ENCODE measurements at places on chromosomes 5 and 9. TPM values are rescaled to one million over a fixed set of nuclear protein-coding genes. Genes with fewer than 3 reads are reported as not detected.

DNA sequence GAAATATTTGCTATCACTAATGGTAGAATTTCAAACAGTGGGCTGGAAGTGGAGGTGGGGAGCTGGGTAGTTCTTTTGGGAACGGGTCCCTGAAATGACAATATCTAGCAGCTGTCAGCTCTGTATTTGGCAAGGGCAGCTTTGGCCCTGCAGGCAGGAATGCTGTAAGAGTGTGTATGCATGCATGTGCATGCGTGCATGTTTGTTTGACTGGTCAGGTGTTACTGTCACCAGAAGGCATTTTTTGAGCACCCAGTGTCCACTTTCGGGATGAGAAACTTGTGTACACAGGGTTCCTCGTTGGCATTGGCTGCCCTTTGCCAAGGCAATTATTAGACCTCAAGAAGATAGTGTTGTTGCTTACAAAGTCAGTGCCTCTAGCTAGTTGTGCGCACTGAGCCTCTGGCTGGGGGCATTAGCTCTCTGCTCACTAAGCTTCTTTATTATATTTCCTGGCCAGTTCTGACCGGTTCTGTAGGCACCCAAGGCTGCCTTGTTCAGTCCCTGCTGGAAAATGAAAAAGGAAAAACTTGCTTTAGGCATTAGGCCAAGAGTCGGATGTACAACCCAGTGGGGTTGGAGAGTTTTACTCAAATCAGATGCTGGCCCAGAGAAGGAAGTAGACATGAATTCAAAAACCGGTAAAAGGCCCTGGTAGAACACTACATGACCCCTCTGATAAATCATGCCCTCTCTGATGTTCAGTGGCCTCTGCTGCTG is 2.0 kb downstream of the CYFIP2 start:
- no peak for DNase-seq

- DNase-seq, result no peak
Measured at GRCh38 chr9:14325147-14325546, 11.2 kb upstream of the NFIB start.

GRCh38 chr9:98809311-98810101 is 2.0 kb downstream of the GALNT12 start:
- DNase-seq, result no peak

DNA sequence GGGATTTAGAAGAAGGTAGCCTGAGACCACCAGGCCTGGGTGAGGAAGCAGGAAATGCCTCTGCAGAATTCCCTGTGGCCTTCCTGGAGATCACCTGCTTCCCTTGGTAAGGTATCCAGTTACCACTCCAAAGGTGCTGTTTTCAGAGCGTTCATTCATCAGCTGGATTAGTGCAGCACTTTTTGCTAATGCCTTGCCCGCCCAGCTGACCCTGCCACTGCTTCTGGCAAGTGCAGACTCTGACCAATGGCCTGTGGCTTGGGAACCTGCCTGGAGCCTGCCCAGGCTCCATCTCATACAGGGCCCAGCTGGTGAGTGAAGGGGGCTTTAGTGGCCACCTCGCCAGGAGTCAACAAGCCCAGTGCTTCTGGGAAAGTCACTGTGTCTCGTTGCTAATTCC is 48.6 kb downstream of the FOXI1 start:
- no peak for DNase-seq

- DNase-seq, result no peak
Measured at GRCh38 chr9:72826996-72827949, 125.6 kb downstream of the ALDH1A1 start.

DNA sequence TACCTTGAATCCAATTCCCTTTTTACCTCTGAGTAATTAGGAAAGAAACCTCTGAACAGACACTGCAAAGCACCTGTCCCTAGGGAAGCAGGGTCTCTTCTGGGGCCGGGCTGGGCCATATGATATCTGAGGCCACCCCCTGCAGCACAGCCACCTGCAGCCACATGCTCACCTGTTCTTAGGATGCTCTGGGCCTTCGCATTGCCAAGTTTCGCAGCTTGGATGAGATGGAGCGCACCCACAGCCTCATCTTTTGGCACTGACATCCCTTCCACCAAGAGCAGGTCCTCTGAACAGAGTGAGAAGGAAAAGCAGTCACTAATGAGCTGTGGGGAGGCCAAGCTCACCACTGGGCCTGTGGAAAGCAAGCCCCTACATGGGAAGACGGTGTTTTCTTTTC is 27.3 kb downstream of the CLTA start:
- no peak for DNase-seq

DNA sequence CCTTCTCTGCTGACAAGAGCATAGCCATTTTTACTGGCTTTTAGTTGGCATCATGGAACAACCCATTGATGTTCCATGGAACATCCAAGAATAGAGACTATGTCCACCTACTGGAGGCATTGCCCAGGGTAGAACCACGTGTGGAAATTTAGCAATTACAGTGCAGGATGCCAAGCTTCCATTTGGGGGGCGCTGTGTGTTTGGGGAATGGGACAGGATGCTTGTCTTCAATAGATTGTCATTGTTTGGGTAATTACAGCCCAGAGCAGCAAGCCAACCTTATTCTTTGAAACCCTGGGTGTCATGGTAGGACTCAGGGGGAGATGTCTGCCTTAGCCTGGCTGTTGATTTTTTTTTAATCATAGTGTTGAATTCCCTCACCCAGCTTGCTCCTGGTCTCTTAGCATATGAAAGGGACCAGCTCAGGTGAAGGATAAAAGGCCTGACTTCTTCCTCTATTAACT is 171.1 kb downstream of the DOCK2 start:
- DNase-seq, result no peak

DNA sequence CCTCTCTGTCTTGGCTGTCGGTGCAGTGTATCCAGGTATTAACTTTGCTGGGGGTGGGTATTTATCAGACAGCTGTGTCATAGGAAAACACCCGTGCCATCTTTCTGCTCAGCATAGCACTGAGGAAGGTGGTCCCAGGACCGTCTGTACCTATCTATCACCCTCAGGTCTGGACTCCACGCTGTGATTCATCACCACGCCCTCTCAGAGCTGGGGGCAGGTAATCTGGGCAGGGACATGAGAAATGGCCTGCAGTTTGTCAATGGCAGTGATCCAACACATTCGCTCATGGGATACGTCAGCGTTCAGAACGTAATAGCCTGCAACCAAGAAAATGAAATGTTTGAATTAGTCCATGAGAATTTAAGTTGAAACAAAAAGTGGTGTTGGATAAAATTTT is 151.6 kb upstream of the MAP1B start:
- DNase-seq, result no peak

GRCh38 chr9:113656771-113657670 is 193.5 kb downstream of the RGS3 start:
- DNase-seq, result peak; percentile 36

- DNase-seq, result no peak
Measured at GRCh38 chr5:72511774-72512592, 4.8 kb upstream of the ZNF366 start.

- DNase-seq, result no peak
Measured at GRCh38 chr5:40428126-40428525, 251.6 kb upstream of the PTGER4 start.

DNA sequence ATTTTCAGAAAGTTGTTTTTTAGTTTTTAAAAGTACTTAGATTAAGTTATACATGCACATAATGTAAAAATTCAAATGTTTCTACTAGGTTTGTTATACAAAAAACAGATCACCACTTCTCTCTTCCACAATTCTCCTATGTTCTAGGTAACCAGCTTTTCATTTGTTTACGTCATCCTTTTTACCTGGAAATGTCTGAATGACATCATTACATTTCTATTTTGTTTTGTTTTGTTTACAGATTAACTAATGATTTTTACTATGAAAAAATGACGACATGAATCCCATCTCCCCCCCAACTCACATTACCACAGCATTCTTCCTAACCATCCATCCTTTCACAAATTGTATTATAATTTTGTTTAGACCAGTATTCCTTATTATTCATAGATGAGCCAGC is 1709.2 kb downstream of the EFNA5 start:
- no peak for DNase-seq

DNA sequence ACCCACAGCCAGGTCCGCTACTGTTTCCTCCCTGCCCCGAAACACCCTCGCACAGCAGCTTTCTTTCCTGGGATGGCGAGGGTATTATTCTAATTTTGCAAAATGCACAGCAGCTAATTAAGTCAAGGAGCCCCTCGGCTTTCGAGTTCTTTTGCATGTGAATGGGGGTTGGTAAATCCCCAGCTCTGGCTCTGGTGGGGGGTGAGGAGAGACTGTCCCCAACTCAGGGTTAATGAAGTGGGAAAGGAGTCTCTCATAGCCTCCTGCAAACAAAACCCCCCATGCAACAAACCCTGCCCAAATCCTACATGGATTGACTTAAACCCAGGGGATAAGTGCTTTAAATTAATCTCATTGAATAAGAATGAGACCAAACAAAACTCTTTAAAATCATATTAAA is 8.8 kb downstream of the BARHL1 start:
- no peak for DNase-seq

DNA sequence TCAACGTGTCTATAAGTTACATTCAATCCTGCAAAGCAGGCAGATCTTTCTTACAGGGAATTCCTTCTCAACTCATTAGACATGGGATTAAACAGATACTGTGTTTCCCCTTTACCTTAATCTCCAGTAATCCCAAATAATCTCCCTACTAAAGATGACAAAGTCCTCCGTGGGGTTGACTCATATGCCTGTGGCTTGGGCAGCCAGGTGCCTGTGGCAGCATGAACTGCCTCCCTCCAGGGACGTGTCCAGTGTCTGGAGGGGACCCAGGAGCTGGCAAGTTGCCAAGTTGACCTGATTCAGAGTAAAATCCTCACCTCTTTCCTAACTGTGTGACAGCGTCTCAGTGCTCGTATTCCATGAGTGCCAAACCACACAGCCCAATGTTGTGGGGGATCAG is 94.6 kb upstream of the PTCH1 start:
- DNase-seq, result no peak

- peak; percentile 51 for DNase-seq
Measured at GRCh38 chr5:62354028-62354874, 48.2 kb downstream of the KIF2A start.

- peak; percentile 26 for DNase-seq
Measured at GRCh38 chr5:137344723-137345322, 154.3 kb downstream of the SPOCK1 start.

- DNase-seq, result no peak
Measured at GRCh38 chr5:103178167-103178566, 58.1 kb downstream of the PPIP5K2 start.

- no peak for DNase-seq
Measured at GRCh38 chr5:80955082-80955590, 5.0 kb upstream of the RASGRF2 start.

SLC1A1 gene
- total RNA-seq, result not detected

RIGI gene
- total RNA-seq, result 8.2 TPM

SLC34A1 gene
- not detected for total RNA-seq

MEIKIN gene
- not detected for total RNA-seq

PROB1 gene
- total RNA-seq, result 0.69 TPM

SHROOM1 gene
- total RNA-seq, result 8.9 TPM

FOXD4L5 gene
- total RNA-seq, result not detected

FOXD4L4 gene
- total RNA-seq, result 0.38 TPM

CMYA5 gene
- total RNA-seq, result 0.13 TPM

TERT gene
- total RNA-seq, result 1.2 TPM

IRX2 gene
- not detected for total RNA-seq

PCDHB12 gene
- 0.04 TPM for total RNA-seq

F12 gene
- total RNA-seq, result 3.0 TPM

CCDC171 gene
- 2.5 TPM for total RNA-seq

MEF2C gene
- not detected for total RNA-seq

Measured in HepG2 (cell line).